ENCODE measurements at places on chromosomes 16 and 17. TPM values are rescaled to one million over a fixed set of nuclear protein-coding genes. Genes with fewer than 3 reads are reported as not detected.

CHD3 gene
- 162 TPM for total RNA-seq

TBX4 gene
- total RNA-seq: not detected

C16orf89 gene
- not detected for total RNA-seq

TEX14 gene
- total RNA-seq: under 0.01 TPM

All from bladder microvascular endothelial cell (primary cell).